ENCODE measurements at places on chromosomes 4 and X.

- DNase-seq = no peak
These were observed 30.1 kb upstream of the IQCM start for GRCh38 chr4:149845743-149846142.

DNA sequence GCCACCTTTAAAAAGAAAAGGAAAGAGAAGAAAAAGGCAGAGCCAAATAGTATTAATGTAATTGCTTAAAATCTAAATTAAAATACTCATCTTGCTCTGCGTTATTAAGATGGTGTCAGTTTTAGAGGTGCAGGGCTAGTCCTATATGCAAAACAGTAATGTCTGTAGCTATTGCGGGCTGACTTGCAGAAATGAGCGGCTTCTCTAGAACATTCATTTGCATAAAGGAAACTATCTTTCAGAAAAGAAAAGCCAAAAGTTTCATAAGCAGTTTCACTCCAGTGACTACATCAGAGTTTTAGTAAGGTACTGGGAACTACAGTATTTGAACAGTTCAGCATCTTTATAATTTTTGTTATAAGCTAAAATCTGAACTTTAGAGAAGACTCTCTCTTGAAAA lies 6.0 kb downstream of the SMAD1 start:
- DNase-seq = peak; percentile 3

DNA sequence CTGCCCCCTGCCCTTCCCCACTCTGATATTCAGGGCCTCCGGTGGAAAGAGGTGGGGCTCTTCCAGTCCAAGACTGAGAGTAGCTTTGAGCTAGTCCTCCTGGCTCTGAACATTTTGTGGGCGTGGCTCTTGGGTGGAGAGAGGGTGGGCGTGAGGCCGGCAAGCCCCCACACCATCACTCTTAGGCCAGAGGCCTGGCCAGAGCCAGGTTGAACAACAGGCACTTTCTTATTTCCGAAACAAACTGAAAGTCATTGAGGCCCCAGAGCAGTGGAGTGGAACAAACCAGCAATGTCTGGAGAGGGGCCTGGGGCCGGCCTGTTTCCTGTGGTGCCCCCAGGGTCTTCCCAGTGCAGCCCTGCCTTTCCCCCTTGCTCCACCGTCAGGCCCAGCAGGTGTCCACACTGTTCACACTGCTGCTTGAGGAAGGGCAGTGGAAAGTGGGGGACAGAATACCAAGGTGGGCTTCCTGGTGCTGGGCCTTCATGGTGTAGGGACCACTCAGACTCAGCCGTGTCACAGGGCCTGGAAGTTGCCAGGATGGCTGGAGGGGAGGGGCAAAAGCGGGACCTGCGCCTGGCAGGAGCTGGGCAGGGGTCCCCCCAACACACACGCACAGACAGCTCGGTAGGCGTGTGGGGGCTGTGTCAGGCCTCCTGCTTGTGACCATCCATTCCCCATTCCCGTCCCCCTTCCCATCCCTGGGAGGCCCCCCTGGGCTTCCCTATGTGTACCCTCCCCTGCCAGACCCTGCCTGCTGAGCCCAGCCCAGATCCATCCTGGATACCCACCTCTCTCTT lies 2.9 kb downstream of the ADRA2C start:
- no peak for DNase-seq

DNA sequence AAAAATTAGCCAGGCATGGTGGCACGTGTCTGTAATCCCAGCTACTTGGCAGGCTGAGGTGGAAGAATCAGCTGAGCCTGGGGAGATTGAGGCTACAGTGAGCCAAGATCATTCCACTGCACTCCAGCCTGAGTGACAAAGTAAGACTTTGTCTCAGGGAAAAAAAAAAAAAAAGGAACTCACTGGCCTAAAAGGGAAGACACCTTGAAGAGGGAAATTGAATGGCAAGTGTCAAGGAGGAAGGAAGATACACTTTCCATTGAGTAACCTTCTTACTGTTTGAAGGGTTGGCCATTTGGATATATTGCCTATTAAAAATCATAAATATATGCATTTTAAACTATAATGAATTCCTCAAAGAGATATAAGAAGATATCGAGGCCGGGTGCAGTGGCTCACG lies 147.5 kb upstream of the FAM241A start:
- no peak for DNase-seq

- DNase-seq = no peak
These were observed 851 bp downstream of the SFRP2 start for GRCh38 chr4:153788051-153788412.

DNA sequence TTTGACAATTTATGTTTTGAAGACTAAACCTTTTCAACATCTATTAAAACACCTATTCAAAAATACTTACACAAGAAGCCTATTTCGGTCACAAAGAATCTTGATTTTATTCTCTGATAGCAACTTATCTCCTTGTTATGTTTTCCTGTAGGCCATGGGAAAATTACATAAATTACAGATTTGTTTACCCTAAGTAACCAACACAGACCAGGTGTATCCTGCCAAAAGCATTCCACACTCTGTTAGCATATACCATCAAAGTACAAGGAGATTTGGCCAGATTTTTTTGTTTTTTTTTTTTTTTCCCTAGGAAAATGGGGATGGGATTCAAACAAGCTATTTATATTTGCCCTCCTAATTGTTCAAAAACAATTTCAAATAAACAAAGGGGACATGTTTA lies 497.9 kb upstream of the MAGEB18 start:
- DNase-seq = no peak

GRCh38 chrX:125436855-125437254 lies 117.2 kb downstream of the TEX13C start:
- no peak for DNase-seq
